Activated CD4-positive, alpha-beta memory T cell treated with anti-CD3 and anti-CD28 coated beads for 36 hours (primary cell): ENCODE measurements at places on chromosomes 13 and 19. TPM values are rescaled to one million over a fixed set of nuclear protein-coding genes. Genes with fewer than 3 reads are reported as not detected.

DNA sequence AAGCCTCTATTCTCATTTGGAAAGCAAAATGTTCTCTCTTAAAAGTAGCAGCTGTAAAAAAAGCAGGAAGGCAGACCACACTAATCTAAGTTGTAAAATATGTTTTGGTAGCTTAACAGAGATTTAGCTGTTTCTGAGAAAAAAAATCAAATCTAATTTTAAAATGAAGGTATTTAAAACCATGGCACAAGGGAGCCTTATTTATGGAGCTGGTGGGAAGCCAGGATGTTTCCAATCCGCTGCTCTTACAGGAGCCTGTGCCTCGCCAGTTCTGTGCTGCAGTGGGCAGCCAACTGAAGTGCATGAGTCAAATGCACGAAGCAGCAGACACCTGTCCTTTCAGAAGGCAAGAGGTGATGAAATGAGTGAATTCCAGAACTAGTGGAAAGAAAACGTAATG is 28.2 kb downstream of the GPC6 start:
- DNase-seq, result no peak
- no peak overlapping the region for H3K4me3 ChIP-seq
- no peaks in the 10 kb centered on the region for H3K4me1 ChIP-seq
- H3K36me3 ChIP-seq, result no peaks in the 10 kb centered on the region
- H3K27me3 ChIP-seq, result no peaks in the 10 kb centered on the region

GRCh38 chr13:106597749-106598395 is 29.9 kb upstream of the ARGLU1 start:
- H3K27me3 ChIP-seq, result peaks cover 10% of the 10 kb centered on the region
- peaks cover 11% of the 10 kb centered on the region for H3K4me1 ChIP-seq
- no peaks in the 10 kb centered on the region for H3K36me3 ChIP-seq
- DNase-seq, result no peak
- no peak overlapping the region for H3K27ac ChIP-seq
- H3K4me3 ChIP-seq, result no peak overlapping the region

- H3K36me3 ChIP-seq, result peaks cover 6% of the 10 kb centered on the region
- H3K4me3 ChIP-seq, result no peak overlapping the region
- H3K4me1 ChIP-seq, result peaks cover 22% of the 10 kb centered on the region
These were observed 18.5 kb upstream of the POP4 start for GRCh38 chr19:29587518-29587986.

GRCh38 chr13:98513837-98514236 is 63.1 kb downstream of the STK24 start:
- H3K27ac ChIP-seq, result peak overlapping the region; percentile 93
- H3K4me1 ChIP-seq, result peaks cover 97% of the 10 kb centered on the region
- no peak overlapping the region for H3K4me3 ChIP-seq
- H3K27me3 ChIP-seq, result no peaks in the 10 kb centered on the region
- peaks cover 34% of the 10 kb centered on the region for H3K36me3 ChIP-seq

TUBA3C gene
- not detected for total RNA-seq

OCEL1 gene
- total RNA-seq, result 17.9 TPM
